Ammon's horn (tissue), 1 donor: ENCODE measurements at places on chromosomes 3 and 15.

GRCh38 chr15:45618813-45619212 is 16.0 kb upstream of the SQOR start:
- no peak for DNase-seq

- DNase-seq: no peak
Measured at GRCh38 chr15:53611145-53611920, 148.1 kb downstream of the WDR72 start.

DNA sequence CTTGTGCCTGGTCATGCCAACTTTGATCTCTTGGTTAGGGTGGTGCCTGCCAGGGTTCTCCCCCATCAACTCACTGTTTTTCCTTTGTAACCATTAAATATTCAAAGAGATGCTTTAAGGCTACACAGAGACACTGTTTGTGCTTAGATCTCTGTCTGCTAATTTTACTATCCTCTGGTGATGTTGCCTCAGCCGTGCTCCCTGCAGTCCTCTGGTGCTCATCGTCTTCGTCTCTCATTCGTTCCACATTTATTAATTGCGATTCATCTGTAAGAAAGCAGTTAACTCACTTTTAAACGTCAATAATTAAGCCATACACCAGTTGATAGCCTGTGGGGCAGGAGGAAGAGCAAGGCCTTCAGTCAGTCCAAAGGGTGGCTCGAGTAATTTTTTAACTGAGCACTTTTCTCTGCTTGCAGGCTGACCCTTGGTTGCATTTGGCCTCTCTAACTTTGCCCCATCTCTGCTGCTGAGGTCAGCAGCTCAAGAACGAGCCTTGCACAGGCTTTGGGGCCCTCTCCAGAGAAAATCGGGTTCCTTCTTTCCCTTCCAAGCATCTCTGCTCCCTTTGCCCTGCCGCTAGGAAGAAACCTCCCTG is 62.9 kb downstream of the KLF15 start:
- DNase-seq: no peak

DNA sequence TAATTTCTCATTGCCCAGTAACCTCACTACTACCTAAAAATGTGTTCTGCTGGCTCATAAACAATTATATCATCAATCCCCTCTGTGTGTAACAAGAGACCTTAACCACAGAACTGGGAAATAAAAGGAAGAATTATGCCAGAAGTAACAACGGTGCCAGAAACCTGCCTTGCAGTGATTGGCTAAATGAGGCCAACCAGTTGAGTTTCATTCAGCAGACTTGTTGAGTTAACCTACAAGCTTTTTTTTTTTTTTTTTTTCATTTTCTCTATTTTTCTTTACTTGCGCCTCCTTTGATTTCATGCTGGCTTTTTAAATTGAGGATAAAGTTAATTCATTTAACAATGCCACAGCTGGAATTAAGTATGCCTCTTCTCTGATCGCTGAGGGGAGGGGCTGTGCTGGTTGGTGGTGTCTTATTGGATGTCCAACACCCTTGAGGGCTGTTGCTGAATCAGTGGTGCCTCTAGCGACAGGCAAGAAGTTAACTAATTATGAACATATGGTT is 30.0 kb upstream of the GMNC start:
- DNase-seq: no peak

DNA sequence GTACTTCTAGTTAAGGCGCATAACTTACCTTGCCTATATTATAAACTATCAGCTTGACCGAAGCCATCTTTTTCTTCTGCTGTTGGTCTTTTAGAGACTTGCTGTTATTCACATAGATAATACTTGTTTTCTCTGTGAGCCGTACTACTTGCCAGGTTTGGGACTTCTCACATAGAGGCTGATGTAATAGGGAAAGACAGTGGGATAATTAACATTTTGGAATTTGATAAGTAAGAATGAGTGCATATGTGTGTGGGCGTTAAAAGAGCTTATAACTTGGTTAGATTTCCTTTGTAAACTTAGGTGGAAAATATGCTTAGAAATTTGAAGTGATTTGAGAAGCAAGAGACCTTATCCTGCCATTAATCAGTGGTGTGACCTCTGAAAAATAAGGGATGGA is 47.8 kb downstream of the FNDC3B start:
- no peak for DNase-seq

GRCh38 chr3:159792070-159792469 is 196.6 kb upstream of the IL12A start:
- peak; percentile 68 for DNase-seq

GRCh38 chr3:189419683-189420082 is 211.5 kb upstream of the TP63 start:
- DNase-seq: no peak

- no peak for DNase-seq
Measured at GRCh38 chr15:78605680-78606079, 15.1 kb downstream of the CHRNA3 start.

DNA sequence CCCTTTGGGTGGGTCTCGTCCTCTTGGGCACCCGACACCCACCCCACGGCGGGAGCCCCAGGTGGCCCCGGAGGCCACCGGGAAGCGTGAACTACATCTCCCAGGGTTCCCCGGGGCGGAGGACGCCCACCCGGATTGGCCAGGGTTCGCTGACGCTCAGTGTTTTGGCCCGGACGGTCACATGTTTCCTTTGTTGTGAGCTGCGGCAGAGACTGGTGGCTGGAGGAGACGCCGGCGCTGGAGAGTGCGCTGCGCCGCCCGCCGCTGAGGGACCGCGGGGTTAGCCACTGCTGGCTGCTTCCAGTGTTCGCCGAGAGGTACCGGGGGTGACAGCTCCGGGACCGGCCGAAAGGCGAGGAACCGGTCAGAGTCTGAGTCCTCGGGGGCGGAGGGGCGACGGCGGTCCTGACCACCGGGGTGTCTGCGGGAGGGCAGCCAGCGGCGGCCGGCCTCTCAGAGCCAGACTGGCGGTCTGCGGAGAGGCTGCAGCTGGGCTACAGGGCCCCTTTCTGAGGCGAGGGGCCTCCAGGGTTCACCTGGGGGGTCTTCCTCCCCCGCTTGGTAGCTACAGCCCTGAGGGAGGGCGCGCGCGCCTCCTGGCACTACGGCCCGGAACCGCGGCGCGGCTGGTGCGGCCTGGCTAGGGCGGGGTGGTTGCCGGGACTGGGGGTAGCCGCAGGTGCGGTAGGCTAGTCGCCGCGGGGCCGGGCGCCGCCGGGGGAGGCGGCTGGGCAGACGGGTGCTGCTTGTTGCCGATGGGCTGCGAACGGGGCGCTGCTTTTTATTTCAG is at the start of gene KLHL24:
TSS of gene KLHL24 (plus strand) at position 193 of the 790 bp plus-strand sequence. CDS start 14,734 bp downstream, outside the sequence.
- peak; percentile 98 for DNase-seq

DNA sequence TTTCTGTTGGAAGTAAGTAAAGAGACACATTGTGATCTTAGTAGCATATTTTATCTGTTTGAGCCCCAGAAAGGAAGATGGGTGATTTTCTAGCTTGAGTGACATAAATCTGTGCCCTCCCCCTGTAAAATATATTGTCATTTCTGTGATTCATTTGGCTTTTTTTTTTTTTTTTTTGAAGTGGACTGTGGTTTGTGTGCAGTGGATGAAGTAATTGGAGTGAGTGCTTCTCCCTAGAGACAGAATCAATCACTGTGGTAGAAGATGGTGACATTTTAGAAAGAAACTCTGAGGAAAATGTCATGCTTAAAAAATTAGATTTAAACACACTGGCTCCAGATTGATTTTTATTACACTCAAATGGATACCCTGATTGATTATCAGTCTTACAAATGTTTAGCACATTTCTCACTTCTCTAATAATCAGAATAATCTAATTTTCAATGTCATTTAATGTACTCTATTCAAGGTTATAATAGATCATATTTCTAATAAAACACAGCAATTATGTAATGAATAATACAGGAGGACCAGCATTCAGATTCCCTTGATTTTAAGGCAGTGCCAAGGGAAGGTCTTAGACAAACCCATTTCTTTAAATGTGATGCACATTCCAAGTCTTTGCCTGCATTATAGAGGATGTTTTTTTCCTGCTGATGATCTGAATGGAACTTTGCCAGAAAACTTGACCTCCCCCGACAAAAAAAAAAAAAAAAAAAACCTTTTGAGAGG is 116.6 kb downstream of the TOP2B start:
- no peak for DNase-seq

DNA sequence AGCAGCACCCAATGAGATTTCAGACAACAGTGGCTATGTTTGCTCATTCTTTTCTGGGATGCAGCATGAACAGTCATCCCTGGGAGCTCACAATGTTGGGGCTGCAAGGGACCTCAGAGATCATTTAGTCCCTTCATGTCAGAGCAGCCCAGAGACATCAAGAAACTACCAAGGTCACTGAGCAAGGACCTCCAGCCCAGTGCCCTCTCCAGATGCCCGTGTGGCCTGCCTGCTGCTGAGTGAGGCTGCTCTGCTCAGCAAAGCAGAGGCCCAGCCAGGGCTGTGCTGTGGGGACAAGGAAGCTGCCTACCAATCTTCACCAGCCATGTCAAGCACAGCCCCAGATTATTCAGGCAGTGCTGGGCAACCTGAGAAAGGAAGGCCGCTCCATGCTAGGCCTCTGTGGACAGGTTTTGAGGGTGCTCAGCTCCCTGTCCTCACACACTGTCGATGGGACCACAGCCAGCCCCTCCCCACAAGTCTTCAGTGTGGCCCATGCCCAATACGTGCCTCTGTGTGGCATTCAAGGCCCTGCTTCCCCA is 99.7 kb downstream of the DAPK2 start:
- DNase-seq: no peak

DNA sequence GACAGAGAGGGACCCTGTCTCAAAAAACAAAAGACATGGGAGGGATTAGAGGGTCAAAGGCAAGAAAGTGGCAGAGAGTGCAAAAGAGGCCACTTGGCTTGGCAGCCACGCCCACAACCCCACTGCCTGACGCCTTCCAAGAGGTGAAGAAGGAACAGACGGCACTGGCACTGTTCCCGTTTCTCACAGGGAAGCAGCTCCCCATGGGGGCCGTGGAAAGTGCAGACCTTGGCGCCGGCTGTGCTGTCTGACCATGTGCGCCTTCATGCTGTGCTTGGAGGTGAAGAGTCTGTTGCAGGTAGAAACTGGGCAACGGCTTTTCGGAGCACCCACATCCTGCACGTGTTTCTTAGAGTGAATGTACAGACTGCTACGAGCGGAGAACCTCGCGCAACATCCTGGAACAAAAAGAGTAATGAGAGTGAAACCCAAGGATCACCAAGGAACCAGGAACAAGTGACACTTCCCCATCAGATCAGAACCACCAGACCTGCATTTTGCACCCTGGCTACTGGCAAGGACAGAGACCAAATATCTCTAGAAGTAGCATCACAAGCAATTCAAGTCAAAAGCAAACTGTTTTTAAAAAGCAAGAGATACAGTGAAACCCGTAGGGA is 9.7 kb downstream of the ZXDC start:
- DNase-seq: peak; percentile 42

- DNase-seq: no peak
Measured at GRCh38 chr3:108099679-108100428, 9.0 kb upstream of the CD47 start.

DNA sequence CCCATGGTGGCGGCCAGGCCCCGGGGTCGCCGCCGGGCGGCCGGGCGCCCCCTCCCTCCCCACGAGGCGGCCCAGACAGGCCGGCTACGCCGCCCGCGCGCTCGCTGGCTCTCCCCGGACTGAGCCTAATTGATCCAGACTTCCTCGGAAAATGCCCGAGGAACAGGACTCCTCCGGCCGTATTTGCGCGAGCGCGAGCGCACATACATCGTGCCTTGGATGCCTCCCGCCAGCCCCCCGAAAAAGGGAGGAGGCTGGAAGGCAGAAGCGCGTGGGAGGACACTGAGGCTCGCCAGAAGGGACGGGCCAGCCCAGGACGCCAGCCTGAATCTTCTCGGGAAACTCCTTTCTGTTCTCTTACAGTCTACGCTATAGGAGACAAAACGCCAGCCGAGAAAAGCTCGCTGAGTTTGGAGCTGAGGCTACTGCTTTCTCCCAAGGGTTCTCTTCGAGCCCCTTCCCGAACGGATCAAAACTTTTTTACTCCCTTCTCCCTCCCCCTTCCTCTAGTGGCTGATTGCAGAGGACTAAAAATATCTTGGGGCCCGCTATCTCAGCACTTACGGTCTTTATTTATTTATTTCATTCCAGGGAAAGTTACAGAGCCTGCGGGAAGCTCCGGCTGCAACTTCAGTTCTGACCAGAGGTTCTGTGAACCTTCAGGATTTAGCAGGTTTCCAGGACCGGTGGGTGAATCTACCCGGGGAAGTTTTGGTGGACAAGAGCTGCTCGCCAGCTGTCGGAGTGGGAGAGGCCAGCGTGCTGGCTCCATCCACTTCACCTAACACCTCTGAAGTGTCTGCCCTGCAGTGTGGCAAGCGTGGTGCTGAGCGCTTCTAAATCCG is at the start of gene PDZRN3:
TSS of gene PDZRN3 (minus strand) at position 121 of the 845 bp plus-strand sequence.
- peak; percentile 44 for DNase-seq

- DNase-seq: no peak
Measured at GRCh38 chr15:90907838-90908507, 4.9 kb downstream of the MAN2A2 start.

DNA sequence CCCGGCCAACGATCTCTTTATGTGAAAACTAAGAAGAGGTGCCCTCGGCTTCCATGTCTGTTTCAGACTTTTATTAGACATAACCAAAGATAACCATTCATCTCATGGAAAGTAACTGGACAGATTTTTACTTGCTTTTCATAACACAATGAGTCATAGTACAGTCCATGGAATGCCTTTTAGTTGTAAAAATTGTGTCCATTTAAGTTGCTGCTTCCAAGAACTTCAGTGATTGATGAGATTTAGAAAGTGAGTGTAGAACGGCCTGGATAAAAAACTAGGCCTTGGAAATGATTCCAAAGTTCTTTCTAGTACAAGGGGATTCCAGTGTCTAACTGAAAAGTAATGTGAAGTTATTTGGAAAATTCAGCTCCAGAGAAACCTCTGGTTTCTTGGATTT is 10.8 kb downstream of the EIF2AK4 start:
- no peak for DNase-seq

DNA sequence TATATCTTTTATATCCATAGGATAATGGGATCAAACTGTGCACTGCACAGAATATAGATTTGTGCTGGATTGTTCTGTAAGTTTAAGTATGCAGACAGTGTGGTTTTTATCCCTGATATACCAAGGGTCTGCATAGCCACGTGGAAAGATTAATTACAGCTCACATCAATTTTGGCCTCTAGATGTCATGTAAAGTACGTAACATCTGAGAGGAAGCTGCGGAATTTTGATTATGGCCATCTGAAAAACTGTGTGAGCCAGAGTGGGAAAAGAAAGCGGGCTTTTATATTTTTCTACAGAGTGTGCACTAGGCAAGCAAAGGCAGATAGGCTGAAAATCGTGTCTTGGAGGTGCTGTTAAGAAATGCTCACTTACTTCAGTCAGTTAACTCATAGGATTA is 562.7 kb downstream of the GBE1 start:
- no peak for DNase-seq

- DNase-seq: no peak
Measured at GRCh38 chr3:34408088-34408487, 609.7 kb downstream of the PDCD6IP start.

DNA sequence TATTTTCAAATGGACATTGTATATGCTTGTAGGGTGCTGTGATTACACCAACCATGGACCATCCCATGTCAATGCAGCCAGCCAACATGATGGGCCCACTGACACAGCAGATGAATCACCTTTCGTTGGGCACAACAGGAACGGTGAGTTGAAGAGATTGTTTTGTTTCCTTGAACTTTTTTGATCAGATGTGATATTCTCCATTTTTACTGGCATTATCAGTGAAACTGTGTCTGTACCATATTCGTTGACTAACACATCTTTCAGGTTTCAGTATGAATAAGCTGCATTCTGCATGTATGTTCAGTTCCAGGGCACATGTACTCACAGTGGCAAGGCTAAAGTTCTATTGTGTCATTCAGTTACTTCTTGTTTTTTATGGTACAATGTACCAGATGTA is 655.2 kb downstream of the RBMS3 start:
- no peak for DNase-seq

GRCh38 chr15:60184579-60184978 is 180.5 kb downstream of the FOXB1 start:
- no peak for DNase-seq

GRCh38 chr3:98968347-98968746 is 66.9 kb upstream of the DCBLD2 start:
- DNase-seq: no peak
